Suprapubic skin (tissue), 4 donors: ENCODE measurements at places on chromosomes 3 and 15. TPM values are rescaled to one million over a fixed set of nuclear protein-coding genes. Genes with fewer than 3 reads are reported as not detected.
A peak's percentile ranks its signal among the peaks of the same experiment; 100 is the strongest.

- peak overlapping the region; percentile 42 for H3K27ac ChIP-seq
- no peak for DNase-seq
- no peaks in the 10 kb centered on the region for H3K36me3 ChIP-seq
- no peaks in the 10 kb centered on the region for H3K27me3 ChIP-seq
These were observed 6.7 kb downstream of the CCDC9B start for GRCh38 chr15:40333922-40334492.

DNA sequence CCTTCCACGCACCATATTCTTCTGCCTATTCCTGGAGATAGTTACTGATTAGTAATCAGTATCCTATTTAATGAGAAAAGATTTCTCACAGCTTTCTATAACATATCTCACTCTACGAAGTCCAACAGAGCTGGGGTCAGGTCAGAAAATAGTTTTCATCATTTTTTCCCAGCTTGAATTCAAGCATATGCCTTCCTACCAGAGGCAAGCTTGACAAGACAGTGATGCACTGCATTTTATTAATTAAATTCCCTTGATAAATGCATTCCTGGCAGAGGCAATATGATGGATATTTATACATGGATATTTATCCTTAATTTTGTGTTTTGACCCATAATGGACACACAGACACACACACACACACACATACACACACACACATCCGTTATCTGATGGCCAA, 961.4 kb downstream of the EPHA3 start:
- H3K4me1 ChIP-seq: no peaks in the 10 kb centered on the region
- no peaks in the 10 kb centered on the region for H3K36me3 ChIP-seq
- H3K27me3 ChIP-seq: no peaks in the 10 kb centered on the region
- no peak for DNase-seq
- no peak overlapping the region for H3K27ac ChIP-seq

DNA sequence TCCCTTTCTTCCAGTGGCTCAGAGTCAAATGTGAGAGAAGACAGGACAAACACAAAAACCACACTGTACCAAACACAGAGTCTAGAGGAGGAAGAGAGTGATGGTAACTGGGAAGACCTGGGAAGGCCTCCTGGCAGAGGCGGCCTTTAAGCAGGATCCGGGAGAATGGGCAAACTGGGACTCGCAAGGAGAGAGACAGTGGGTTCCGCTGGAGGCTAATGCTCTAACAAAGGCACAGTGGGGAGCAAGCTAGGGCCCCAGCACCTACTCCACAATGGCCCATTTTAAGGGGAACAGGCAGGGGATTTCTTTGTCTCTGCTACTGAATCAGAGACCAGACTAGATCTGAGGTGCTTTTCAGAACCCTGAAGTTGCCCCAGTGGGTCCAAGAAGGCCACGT, 81.4 kb upstream of the HES1 start:
- H3K27ac ChIP-seq: no peak overlapping the region
- H3K4me1 ChIP-seq: peaks cover 24% of the 10 kb centered on the region
- H3K4me3 ChIP-seq: no peak overlapping the region

- H3K4me3 ChIP-seq: no peak overlapping the region
- H3K4me1 ChIP-seq: peaks cover 20% of the 10 kb centered on the region
- no peaks in the 10 kb centered on the region for H3K36me3 ChIP-seq
- no peak overlapping the region for H3K27ac ChIP-seq
- H3K27me3 ChIP-seq: peaks cover 7% of the 10 kb centered on the region
- no peak for DNase-seq
These were observed 346.3 kb upstream of the UMPS start for GRCh38 chr3:124383846-124384466.

GRCh38 chr3:175518459-175518858, 659.3 kb downstream of the NAALADL2 start:
- H3K4me3 ChIP-seq: no peak overlapping the region
- no peaks in the 10 kb centered on the region for H3K27me3 ChIP-seq
- H3K36me3 ChIP-seq: no peaks in the 10 kb centered on the region

DNA sequence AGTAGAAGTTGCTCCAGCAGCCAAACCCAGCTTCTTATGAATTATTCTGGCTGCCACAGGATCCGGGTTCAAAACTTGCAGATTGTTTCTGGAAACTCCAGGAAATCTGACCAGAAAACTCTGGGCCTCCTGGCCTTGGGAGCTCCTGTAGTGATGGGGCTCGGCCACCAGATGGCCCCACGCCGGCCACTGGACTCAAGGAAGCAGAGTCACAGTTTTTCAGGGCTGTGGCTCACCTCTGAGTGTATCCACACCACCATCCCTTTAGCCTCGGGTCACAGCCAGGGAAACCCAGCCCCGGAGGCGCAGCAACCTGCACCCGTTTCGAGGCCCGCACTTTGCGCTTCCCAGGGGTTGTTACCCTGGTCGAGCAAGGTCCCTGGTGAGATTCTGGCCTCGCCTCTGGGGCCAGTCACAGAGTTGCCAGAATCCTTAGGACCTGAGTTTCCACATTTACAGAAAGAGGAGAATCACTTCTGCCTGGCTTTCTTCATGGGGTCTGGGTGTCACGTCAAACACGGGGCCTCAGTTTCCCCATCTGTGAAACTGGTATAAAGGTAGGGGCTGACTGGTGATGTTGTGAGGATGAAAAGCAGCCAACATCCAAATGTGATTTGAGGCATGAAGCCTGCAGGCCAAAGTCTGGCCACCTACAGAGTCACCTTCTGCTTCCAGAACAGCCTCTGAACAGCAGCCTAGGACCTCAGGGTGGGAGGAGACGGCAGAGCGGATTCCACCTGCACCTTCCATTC, 53.5 kb upstream of the LCTL start:
- DNase-seq: peak; percentile 86
- no peaks in the 10 kb centered on the region for H3K36me3 ChIP-seq
- H3K4me1 ChIP-seq: peaks cover 24% of the 10 kb centered on the region
- H3K27me3 ChIP-seq: peaks cover 13% of the 10 kb centered on the region
- no peak overlapping the region for H3K4me3 ChIP-seq
- H3K27ac ChIP-seq: no peak overlapping the region

DNA sequence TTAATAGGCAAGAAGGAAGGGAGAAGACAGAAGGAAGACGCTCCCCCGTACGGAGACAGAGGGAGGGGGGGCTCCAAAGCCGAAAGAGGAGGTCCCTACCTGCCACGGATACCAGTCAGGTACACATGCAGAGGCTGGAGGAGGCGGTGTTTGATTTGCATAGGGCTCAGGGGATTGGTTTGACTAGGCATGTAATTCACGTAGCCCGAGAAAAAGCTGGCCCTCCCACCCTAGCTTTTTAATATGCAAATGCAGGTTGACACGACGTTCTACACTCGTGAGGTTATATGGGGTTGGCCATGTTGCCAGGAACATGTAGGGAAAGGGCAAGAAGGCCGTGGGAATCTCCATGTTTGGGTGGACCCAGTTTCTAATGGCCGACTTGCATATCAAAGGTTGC, 29.8 kb downstream of the ZNF592 start:
- DNase-seq: no peak
- H3K27ac ChIP-seq: no peak overlapping the region
- no peak overlapping the region for H3K4me3 ChIP-seq
- H3K27me3 ChIP-seq: no peaks in the 10 kb centered on the region

Gene CMC1
- 8.8 TPM for total RNA-seq

Gene PLA1A
- total RNA-seq: 1.4 TPM
